ENCODE measurements at places on chromosomes 6 and 20.

DNA sequence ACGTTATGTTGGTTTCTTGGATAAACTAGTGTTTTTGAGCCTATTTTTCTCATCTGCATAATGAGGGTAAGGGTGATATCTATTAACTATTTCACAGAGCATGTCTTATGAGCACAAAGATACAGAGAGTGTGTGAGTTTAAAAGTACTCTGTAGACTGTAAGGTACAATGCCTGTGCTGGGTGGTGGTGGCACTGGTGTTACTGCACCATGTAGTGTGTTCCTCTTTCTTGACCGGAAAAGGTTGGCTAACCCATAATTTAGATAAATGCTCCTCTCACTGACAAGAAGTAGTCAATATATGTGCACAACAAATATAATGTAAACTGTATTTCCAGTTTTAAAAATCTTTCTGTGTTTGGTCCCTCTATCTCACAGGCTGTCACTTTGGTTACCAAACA is 116.2 kb upstream of the MMS22L start:
- DNase-seq: no peak

GRCh38 chr6:12275107-12275506 is 15.1 kb upstream of the EDN1 start:
- no peak for DNase-seq

DNA sequence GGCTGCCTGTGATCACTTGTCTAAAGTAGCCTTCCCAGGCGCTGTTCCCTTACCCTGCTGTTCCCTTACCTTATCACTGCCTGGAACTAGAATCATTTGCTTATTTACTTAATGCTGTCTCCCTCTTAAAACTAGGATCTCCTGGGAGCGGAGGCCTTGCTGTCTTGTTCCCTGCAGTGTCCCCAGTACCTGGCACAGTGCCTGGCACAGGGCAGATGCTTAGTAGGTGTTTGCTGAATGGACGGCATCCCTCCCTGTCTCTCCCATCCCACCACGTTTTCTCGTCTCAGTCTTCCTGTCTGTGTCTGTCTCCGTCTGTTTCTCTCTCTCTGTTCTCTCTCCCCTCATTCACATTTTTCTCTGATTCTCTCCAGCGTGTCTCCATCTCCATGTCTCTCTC is 99.9 kb upstream of the MYL9 start:
- no peak for DNase-seq

DNA sequence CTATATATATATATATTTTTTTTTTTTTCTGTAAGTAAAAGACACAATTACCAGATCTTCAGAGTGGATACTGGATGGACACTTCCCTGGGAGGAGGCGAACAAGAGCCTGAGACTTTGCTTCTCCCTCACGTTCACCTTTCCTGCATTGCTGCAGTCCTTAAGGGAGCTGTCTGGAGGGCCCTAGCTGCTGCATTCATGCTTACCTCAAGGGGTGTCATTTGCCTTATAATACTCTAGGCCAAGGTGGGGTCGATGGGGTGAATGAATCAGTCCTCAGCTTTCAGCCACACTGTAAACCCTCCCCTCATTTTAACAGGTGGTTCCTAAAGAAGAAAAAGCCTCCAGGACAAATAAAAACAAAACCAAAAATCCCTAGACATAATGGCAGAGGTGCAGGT is 34.8 kb upstream of the CD83 start:
- DNase-seq: no peak

- DNase-seq: no peak
Measured at GRCh38 chr6:117840541-117840983, 66.5 kb upstream of the SLC35F1 start.

DNA sequence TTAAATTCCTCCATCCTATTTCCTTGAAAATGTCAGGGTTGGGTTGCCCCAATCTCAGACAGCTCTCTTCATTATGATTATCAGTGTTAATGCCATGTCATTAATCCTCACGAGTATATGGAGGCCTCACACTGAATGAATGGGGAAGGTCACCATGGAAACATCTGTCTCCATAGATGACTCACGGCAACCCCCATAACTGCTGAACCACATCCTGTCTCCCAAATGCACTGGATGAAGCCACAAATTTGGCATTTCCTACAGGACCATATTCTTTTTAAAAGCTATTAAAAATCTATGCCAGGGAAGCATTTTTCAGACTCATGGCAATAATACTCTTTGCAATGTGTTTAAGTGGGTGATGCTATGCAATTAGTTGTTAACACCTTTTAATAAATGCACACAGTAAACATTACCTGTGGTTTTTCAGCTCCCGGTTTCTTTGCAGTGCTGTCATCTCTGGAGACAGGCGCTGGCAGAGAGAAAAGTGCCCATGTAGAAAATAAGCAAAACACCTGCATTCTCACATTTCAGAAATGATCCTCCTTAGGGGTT is 80.1 kb upstream of the PTPRK start:
- DNase-seq: no peak

DNA sequence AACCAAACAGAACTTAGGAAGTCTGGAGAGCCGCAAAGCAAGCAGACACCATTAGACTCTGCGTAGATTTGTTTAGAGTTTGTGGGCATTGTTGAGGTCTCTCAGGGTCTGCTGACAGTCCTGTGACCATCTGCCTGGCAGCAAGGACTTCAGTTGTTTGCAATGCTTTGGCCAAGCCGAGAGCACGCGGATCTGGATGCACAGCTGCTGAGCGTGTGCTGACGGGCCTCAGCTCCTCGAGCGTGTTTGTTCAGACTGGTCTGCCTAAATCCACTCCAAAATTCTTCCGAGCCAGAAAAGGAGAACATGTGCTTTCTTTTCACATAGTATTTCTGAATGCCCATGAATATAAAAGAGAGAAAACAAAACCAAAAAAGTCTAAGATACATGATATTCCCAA is 159.0 kb downstream of the ZNF217 start:
- no peak for DNase-seq

GRCh38 chr20:24100370-24101011 is 111.9 kb upstream of the GGTLC1 start:
- peak; percentile 69 for DNase-seq

GRCh38 chr6:72620871-72621290 is 983 bp upstream of the KCNQ5 start:
- no peak for DNase-seq
